ENCODE measurements at places on chromosomes 16 and 17.

DNA sequence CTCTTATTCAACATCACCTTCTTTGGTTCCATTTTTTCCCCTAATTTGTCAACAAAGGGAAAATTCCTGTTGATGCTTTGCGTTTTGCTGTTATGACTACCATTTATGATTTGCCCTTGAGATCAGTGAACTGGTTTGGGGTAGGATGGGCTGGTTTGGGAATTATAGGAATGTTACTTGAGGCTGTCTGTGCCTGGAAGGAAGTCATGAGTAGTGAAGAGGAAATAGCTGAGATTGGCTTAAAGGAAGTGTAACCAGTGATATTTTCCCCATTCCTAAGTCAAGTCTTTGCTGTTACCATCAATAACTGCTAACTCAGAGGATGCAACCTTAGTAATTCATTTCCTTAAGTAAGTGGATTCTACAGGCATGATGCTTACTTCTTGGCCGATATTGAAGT is 179.2 kb downstream of the MAP2K6 start:
- DNase-seq: no peak

GRCh38 chr16:81939164-81940056 is 71.9 kb downstream of the SDR42E1 start:
- DNase-seq: no peak

GRCh38 chr17:74924250-74924948 is at the start of gene OTOP2:
OTOP2 (plus strand) TSS chr17:74924273; CDS start chr17:74924633, 360 bp downstream.
- no peak for DNase-seq

- DNase-seq: peak; percentile 7
Measured at GRCh38 chr16:74107795-74108610, 188.6 kb upstream of the PSMD7 start.

DNA sequence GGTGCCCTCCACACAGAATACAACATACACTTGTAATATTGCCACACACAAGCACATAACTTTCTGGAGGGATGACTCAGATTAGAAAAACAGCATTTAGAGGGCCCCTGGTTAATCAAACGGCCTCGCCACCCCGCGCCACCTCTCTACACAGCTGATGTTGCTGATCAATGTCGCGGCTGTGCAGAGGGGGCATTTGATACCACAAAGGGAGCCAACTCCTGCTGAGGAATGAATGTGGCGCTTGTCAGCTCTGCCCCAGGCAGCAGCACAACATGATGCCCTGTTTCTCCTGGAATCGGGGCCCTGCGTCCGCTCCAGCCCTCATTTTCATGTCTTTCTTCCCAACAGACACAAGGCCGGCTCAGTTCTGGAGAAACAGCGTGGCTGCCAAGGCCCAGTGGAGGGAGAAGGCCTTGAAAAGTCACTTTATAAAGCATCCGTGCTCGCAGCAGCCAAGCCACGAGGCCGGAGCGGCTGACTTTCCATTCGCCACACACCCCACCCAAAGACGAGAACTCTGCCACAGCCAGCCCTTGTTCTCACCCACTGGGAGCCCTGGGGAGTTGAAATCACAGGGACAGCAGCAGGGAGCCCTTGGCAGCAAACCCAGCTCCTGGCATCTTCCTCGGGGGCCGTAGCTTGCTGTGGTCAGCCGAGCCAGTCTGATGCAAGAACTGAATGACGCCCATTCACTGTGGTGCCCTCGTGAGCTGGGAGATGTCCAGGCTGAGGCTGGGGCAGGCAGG is 65.6 kb downstream of the XYLT1 start:
- DNase-seq: no peak

DNA sequence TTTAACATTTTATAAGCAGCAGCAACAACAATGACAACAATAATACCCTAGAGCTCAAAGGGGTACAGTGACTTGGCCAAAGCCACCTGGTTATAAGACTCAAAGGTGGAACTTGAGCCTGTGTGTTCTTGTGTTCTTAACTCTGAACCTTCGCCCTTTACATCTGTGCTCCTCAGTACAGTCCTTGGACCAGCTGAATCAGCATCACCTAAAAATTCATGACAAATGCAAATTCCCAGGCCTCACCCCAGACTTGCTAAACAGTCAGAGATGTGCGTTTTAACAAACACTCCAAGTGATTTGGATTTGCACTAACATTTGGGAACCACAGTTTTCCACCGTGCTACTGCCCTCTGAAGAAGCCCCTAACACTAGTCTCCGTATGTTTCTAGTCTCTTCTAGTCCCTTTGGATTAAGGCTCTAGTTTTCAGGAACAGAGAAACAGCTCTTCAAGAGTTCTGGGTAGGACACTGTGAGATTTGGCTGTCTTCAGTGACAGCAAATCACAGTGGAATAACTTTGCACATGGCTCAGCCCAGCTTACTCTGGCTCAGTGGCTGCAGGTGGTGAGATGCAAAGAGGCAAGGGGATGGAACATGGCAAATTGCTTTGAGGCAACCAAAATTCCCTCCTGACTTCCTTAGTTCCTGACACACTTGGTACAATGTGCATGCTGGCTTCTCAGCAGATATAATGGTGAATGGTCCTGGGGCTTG is 151.0 kb upstream of the CDH11 start:
- no peak for DNase-seq

- no peak for DNase-seq
Measured at GRCh38 chr16:68091380-68092261, 6.5 kb downstream of the NFATC3 start.

GRCh38 chr16:2691491-2692248 is 9.3 kb downstream of the KCTD5 start:
- no peak for DNase-seq

GRCh38 chr17:81561494-81561885 is 9.3 kb upstream of the FAAP100 start:
- DNase-seq: no peak

DNA sequence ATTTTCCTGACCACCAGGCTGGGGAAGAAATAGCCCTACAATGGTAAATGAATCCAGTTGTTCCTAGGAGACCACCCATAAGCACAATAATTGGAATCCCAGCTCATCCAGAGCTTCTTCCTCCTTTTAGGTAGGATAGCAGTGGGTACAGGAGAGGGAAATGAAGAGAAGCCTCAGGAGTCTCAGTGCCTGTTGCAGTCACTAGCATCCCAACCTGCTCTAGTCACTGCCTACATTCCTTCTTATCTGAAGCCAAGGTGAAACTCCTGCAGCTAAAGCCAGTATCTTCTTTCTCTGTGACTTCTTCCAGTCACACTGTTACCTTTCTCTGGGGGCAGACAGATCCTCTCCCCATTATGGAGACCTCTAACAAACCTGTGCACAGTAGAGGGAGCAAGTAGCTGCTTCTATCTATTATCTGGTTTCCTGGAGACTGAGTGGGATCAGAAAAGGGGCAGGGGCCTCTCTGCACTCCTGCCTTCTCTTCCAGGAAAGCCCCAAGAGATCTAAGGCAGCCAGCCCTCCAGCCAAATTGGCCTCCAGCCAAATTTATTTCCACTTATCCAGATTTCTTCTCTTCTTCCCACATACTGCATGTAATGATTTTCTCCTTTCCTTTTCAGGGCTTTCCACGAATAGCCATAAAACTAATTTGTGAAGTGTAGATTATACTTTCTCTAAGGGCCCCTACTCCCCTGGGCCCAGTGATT is 85.5 kb downstream of the SSH2 start:
- DNase-seq: no peak

DNA sequence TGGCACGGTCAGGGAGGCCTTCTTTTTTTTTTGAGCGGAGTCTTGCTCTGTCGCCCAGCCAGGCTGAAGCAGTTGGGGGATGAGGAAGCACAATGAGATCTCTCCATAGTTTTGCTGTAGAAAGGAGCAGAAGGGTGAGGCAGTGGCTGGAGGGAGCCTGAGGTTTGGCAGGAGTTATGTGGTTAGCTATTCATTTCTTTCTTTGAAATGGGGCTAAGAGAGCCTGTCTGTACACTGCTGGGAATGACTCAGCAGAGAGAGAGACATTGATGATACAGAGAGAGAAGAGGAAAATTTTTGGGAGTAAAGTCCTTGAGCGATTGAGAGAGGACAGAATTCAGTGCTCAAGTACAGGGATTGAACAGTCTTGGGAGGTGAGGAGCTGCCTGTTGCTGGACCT is 22.1 kb downstream of the NOS2 start:
- DNase-seq: peak; percentile 18

- DNase-seq: no peak
Measured at GRCh38 chr16:69477546-69477945, 53.1 kb downstream of the CYB5B start.

- no peak for DNase-seq
Measured at GRCh38 chr17:80584176-80584905, 39.7 kb downstream of the RPTOR start.

- no peak for DNase-seq
Measured at GRCh38 chr17:29407856-29408255, 17.7 kb downstream of the TAOK1 start.

DNA sequence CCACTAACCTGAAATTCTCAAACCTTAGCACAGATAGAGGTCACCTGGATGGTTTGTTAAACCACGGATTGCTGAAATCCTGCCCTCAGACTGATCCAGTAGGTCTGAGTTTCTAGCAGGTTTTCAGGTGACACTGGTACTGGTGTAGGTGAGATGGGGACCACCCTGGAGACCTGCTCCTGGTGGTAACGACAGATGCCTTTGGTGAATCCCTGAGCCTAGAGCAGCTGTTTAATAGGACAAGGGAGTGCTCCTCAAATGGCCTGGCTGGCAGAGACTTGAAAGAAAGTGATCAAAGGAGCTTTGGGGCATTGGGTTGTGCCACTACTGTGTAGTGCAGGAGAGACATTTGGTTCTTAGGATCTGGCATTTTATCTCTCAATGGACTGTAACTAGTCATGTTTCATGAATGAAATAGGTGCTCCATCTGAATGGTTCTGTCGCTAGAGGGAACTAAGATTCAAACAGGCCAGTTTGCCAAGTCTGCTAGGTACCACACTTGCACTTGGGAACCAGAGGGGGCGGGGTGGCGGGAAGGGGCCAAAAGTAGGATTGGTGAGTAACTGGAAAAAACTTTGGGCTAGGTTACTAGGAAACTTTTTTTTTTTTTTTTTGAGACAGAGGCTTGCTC is 2.9 kb upstream of the IFI35 start:
- no peak for DNase-seq

GRCh38 chr16:24077966-24078365 is 178.2 kb upstream of the CACNG3 start:
- DNase-seq: no peak

- no peak for DNase-seq
Measured at GRCh38 chr17:5283571-5284315, 1.7 kb downstream of the RABEP1 start.

DNA sequence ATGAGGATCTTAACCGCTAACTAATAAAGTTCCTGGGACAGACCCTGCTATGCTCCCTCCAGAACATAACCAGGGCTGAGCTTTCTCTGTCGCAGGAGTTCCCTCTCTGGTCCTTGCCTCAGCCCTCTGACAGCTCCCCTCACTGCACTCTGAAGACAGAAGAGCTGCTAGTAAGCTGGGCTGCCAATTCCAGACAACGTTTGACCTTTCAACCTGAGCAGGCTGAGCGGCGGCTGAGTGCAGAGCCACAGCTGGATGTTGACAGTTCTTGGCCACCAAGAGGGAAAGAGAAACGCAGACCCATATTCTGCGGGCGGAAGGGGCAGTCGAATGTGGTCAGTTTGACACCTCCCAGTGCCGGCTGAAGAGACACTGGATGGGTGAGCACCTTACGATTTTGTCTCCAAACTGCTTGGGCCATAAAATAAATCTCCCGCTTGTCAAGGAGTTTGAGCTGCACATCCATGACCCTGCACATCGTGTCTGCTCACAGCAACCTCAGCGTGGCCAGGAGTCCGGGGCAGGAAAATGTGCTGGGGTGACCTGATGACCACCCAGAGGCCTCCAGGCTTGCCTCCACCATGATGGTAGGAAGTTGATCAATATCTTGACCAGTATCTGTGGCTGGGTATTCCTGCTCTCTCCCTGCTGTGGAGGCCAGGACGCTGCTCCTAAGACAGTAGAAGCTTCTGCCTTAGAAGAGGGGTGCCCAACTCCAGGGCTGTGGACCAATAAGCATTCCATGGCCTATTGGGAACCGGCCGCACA is 209.2 kb downstream of the PARN start:
- no peak for DNase-seq

- no peak for DNase-seq
Measured at GRCh38 chr17:22569459-22570143, 877.3 kb downstream of the KCNJ18 start.

- no peak for DNase-seq
Measured at GRCh38 chr16:57756424-57757325, 21.1 kb downstream of the KATNB1 start.

DNA sequence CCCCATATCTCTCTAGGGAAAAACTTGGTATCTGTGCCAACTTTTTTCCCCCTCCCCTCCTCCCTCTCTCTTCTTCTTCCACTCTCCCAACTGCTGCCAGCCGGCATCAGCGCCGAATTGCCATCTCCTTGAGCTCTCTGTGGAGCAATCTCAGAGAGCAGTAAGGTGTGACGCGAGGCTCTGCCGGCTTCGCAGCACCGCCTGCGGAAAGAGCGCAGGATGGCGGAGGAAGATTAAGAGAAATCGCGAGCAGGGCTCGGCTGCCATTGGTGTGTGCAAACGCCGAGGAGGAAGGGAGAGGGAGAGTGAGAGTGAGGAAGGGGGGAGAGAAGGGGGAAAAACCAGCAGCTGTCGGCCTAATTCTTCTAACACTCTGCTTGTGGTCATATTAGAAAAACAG is 44.2 kb downstream of the NEUROD2 start:
- no peak for DNase-seq

DNA sequence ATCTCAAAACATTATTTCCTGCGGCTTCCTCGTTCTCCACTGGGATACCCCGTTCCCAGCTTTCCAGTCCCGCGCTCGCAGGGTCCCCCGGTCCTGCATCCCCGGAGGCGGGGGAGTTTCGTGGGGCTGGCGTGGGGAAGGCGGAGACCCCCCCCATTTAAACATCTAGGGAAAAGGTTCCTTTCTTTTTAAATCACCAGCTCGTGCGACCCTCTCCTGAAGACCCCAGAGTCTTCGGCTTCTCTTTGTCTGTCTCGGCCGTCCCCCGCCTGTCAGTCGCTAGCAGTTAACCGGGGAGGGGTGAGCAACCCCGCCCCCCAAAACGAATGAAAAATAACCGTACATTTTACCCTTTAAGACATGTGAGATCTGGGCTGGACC is 473 bp upstream of the IGF2BP1 start:
- DNase-seq: no peak

DNA sequence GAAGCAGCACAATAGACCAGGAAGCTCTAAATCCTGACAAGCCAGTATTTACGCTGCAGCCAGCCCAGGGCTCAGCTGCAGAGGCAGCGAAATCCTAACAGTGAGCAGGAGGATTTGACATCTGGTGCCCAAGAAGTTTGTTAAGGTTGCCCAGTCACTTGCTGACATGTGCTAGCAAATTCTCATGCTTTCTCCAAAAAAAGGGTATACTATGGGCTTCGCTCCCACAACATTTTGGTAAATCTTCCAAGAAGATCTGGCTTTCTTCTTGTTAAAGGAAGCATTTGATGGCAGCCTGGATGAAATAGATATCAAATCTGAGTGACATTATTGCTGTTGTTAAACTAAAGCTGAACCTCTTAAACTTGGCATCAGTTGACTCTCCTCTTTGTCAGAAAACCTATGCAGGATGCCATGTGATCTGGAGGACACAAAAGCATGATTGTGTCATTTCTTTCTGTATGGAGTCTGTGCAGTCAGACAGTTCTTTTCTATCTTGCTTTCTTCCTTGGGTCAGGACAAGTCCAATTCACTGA is 949.7 kb upstream of the RBFOX1 start:
- DNase-seq: no peak

- DNase-seq: no peak
Measured at GRCh38 chr17:4807605-4808377, 839 bp downstream of the PLD2 start.

GRCh38 chr16:67593288-67593687 is 31.0 kb downstream of the CTCF start:
- no peak for DNase-seq
